ENCODE measurements at places on chromosomes 1 and 21.

GRCh38 chr1:90854397-90854924 lies 137.4 kb upstream of the BARHL2 start:
- no peak for DNase-seq

DNA sequence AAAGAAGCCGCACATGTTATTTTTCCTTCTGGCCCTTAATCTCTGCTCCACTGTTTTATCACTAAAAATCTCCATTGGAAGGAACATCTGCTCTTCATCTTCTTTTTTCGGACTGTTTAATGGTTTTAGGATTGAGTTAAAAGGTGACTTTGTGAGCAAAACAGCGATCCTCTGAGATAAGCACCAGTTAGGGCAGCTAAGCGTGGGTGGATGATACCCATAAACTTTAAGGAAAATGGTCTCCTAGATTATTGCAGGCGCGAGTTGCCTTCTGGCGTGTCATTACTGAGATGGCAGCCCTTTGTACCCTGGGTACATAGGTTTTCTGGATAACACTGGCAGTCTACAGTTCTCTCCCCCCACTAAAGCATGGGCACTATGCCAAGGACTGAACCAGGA lies 44.0 kb upstream of the HMGB4 start:
- no peak for DNase-seq

DNA sequence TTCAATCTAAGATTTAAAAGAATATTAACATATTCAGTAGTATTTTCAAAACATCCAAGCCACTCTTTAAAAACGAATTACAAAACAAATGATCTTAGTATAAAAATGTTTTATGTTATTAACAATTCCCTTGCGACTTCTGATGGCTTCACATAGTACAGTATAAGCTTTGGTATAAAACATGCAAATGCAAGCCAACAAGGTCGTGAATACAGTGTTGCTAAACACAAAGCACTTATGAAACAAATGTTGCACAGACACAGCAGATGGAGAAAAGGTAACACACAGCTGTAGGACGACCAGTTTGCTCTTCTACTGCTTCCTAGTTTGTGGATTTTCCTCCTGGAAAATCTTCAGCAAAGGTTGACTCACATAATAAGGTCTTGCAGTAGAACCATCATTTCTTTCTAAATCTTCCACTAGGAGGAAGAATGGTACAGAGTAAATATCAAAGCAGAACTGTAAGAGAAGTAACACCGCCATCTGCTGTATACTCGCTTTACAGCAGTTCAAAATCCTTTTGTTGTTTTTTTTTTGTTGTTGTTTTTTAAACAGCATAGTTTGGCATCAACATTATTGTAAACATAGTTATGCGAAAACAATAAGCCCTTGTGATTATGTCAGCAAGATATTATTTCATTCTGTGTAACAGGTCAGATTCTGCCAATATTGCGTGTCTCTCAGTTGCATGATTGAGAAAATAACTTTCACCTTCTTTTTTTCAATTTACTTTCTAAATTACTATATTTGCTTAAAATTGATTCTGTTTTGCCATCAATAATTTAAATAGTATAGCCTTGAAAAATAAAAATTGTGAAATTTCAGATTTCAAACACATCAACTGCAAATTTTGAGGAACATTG lies 69.5 kb downstream of the LHX8 start:
- peak; percentile 24 for DNase-seq

DNA sequence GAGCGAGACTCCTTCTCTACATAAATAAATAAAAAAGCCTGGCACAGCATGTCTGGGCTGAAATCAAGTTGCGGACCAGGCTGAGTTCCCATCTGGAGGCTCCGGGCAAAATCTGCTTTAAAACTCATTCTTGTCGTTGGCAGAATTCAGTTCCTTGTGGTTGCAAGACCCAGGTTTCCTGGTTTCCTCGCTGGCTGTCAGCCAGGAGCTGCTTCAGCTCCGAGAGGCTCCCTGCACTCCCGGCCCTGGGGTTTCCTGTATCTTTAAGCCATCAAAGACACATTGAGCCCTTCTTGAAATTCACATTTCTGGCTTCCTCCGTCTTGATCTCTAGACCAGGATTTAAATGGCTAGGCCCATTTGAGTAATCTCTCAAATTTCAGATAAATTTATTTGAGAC lies 20.6 kb upstream of the SCCPDH start:
- no peak for DNase-seq

- DNase-seq, result no peak
Observed at GRCh38 chr1:30507016-30507312, 216.4 kb downstream of the MATN1 start.

DNA sequence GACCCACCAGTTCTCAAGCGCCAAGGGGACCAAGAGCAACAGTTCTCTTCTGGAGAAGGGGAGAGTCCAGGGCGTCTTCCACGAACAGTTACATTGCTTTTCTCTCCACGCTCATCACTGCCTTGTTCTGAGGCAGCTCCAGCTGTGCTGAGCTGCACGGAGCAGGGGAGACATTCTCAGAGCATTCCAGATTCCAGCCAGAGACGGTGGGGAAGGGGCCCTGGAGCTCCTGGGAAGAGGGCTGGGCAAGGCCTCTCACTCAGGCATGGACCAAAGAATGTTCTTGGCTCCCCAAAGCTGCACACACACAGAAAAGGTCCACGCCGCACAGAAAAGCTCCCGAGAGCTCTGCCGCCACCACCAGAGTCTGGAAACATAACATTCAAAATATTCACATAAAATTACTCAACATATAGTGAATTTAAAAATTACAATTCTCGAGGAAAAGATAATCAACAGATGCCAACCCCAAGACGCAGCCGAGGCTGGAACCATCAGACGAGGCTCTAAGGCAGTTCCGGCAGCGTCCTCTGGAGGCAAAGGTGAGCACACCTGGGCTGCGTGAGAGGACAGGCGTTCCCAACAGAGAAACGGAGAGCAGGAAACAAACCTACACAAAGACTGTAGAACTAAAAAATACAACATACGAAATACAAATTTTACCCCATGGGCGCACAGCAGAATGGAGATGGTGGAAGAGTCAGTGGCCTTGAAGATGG lies 40.5 kb downstream of the UBE2G2 start:
- no peak for DNase-seq

GRCh38 chr1:218164111-218164929 lies 120.8 kb upstream of the RRP15 start:
- peak; percentile 53 for DNase-seq

- no peak for DNase-seq
Observed at GRCh38 chr1:155219592-155220031, 11.1 kb downstream of the MTX1 start.

DNA sequence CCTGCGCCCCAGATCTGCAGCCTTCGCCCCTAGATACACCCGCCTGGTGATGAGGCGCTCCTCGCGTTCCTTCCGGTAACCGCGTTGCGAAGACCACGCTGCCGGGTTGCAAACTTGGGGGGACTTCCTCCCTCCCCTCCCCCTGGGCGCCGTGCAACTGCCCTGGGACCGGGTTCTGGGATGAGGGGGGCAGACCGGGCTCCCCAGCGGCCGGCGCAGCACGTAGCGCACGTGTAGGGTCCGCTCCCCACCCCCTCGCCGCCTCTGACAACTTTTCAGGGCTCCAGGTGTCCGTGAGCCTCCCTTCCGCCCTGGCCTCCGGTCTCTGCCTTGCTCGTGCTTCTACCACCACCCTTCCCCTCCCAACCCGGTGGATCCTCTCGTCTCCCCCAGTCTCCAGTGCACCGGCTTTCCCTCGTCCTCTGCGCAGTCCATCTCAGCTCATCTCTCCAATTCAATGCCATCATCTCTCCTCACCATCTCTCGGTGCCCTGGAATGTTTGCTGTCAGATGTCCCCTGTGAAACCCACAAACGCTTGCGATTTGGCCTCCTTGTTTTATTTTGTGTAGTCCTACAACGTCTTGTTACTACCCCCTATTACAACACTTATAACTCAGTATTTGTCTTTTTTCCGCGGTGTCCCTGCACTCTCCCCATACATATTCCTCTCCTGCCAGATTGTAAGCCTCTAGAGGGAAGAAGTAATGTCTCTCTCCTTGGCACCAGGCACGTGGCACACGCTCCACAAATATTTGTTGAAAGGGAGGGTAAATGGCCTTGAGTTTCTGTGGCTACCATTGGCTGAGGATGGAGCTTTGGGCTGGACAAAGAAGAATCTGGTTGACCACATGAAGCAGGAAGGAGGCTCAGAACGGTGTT lies 782 bp downstream of the PCAT6 start:
- no peak for DNase-seq

- DNase-seq, result no peak
Observed at GRCh38 chr1:188027613-188028012, 1198.9 kb downstream of the PLA2G4A start.

DNA sequence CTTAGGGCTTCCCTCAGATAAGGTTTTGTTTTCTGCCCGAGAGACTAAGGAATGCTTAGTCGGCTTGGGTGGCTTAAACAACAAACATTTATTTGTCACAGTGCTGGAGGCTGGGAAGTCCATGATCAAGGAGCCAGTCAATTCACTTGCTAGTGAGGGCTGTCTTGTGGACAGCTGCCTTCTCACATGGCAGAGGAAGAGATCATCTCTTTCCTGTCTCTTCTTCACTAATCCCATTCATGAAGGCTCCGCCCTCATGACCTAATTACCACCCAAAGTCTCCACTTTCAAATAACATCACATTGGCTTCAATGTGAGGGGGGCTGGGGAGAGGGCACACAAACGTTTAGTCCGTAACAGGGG lies 50.5 kb upstream of the IL12RB2 start:
- no peak for DNase-seq

Measured in neural crest cell (in vitro differentiated cells).